Smooth muscle cell of bladder (primary cell): ENCODE measurements at places on chromosomes 2 and 18. TPM values are rescaled to one million over a fixed set of nuclear protein-coding genes. Genes with fewer than 3 reads are reported as not detected.

The CTLA4 gene
- not detected in 2 replicates for total RNA-seq

The SPDYA gene
- total RNA-seq: 0.71 and 1.4 TPM in 2 replicates

The PRKAG3 gene
- total RNA-seq: not detected in 2 replicates

The SOX11 gene
- total RNA-seq: under 0.01 TPM in 1 of 2 replicates, not detected in the other

The GKN2 gene
- total RNA-seq: not detected in 2 replicates
